Upper lobe of right lung (tissue), 1 donor: ENCODE measurements at places on chromosomes 1 and 21. TPM values are rescaled to one million over a fixed set of nuclear protein-coding genes. Genes with fewer than 3 reads are reported as not detected.

DNA sequence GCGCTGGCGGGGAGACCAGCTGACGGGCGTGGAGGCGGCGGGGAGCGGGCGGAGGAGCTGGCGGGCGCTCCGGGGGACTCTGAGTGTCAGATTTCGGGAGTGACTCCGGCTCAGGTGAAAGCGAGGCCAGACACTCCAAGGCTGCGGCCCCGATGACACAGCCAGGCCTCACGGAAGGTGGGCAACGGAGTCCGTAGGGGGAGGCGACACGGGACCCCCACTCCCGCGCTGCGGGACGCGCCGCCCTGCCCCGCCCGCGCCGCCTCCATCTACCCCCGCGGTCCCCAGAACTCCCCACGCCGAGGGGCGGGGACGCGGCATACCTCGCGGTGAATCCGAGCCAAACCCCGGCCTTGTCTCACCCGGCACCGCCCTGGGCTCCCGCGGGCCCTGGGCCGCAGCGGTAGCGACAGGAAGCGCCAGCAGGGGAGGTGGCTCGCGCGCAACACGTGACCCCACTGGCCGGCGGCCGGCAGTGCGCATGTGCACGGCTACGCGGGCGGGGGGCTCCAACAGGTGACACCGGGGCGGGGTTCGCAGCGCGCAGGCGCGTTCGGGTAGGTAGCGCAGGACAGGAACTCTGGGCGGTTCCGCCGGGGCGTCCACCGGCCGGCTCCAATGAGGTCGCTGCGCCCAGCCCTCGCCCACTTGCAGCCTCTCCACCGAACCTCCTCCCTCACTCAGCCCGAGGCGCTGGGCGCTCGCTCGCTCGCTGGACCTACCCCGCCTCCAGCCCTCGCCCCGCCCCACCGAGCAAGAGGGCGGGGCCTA, at the start of gene CC2D1B:
TSS of gene CC2D1B (minus strand) at position 460 of the 771 bp plus-strand sequence. CDS start 1,585 bp downstream, outside the sequence.
- peak within 1 kb of the TSS; percentile 92 for H3K4me3 ChIP-seq
- H3K27ac ChIP-seq = peak within 1 kb of the TSS; percentile 97
- peak; percentile 100 for DNase-seq
- no peaks in the 10 kb centered on the region for H3K27me3 ChIP-seq
- peaks cover 28% of the 10 kb centered on the region for H3K36me3 ChIP-seq

DNA sequence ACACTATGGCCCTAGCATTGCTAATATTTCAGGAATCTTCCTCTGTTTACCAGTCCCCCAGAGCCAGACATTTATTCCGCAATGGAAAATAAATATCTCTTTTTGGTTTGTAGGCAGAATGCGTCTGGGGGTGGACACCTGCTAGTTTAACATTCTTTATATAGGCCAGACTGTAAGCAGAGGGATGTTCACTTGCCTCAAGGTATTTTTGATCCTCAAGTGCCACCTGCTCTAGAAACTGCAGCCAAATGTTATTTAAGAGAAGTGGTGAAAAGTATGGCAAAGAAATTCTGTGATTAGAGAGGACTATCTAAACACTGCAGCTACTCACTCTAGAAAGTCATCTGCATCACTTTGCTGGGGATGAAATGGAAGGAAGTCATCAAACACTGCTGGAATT, 164.7 kb downstream of the NEGR1 start:
- H3K4me3 ChIP-seq = no peak overlapping the region
- no peak for DNase-seq
- H3K27ac ChIP-seq = no peak overlapping the region
- H3K27me3 ChIP-seq = no peaks in the 10 kb centered on the region
- H3K36me3 ChIP-seq = no peaks in the 10 kb centered on the region

- no peak overlapping the region for H3K4me3 ChIP-seq
- H3K36me3 ChIP-seq = no peaks in the 10 kb centered on the region
- H3K4me1 ChIP-seq = no peaks in the 10 kb centered on the region
- no peak overlapping the region for H3K27ac ChIP-seq
- no peaks in the 10 kb centered on the region for H3K27me3 ChIP-seq
- no peak for DNase-seq
Observed at GRCh38 chr1:5574641-5575040, 417.6 kb downstream of the NPHP4 start.

KRTAP6-2 gene
- total RNA-seq = not detected

CROCC gene
- total RNA-seq = 20.9 TPM

DNA sequence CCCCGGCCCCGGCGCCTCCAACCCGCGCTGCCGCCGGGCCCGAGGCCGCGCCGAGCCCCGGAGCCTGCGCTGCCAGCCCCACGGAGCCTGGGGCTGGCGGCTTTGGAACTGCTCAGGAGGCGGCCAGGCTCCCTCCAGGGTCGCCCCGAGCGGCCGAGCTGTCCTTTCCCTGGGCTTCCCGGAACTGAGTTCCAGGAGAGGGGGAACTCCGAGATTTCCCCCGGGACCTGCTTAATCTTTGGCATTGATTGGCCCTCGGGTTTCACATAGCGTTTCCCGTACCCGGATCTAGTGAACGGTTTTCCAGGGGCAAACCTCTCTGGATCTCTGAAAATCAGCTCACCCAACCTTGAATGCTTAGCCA, 504 bp downstream of the H6PD start:
- peak overlapping the region; percentile 61 for H3K4me3 ChIP-seq
- no peaks in the 10 kb centered on the region for H3K27me3 ChIP-seq
- no peak for DNase-seq
- peak overlapping the region; percentile 93 for H3K27ac ChIP-seq
- peaks cover 61% of the 10 kb centered on the region for H3K4me1 ChIP-seq
- no peaks in the 10 kb centered on the region for H3K36me3 ChIP-seq

ASPM gene
- total RNA-seq = 0.46 TPM

DNA sequence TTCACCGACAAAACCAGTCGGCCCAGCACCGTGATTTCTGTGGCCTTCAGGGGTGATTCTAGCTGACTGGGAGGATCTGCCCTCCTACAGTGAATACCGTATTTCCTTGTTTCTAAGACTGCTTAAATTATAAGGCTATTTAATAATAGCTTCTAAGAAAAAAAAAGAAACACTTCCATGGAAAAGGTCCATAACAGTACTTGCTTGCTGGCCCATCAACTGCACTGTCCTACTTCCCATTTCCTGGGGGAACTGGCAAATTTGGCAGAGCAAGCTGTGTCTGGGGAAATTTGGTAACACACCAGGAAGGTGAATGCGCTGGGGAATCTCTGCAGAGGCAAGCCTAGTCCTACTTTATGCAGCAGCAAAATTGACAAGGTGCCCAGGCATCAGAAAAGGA, 214.0 kb downstream of the ZNF326 start:
- no peak for DNase-seq
- no peak overlapping the region for H3K4me3 ChIP-seq
- no peaks in the 10 kb centered on the region for H3K4me1 ChIP-seq

DNA sequence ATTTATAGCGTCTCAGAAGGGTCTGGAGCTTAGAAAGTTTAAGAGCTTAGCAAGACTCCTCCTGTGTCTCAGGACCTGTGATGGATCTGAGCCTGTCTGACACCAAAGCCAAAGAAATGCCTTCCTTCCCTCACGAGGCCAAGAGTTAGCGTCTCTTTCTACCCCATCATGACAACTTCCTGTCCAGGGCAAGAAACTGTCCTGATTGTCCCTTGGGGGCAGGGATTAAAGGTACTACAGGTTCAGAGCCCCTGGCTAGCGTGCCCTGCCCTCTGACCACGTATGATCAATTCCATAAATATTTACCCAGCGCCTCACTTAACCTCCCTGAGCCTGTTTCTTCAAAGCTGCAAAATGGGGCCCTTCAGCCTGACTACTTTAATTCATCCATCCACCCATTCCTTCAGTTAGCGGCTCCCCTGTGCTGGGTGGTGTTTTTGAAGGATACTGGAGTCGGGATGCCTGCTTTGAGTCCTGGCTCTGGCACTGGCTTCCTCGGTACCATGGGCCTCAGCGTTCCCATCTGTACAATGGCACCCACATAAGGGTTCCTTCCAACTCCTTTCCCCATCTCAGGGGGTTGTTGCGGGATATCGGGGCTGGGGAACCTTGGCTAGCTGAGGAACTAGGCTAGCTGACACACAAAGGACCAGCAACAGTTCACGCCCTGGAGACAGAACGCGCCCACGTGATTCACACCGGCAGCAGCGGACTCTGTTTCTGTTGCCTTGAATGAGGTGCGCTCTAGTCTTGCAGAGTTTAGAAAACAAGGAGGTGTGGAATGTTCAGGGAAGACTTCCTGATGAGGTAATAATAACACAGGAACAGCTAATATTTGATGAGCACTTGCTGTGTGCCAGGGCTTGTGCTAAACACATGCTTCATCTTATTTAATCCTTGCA, 23.0 kb upstream of the EPHA2 start:
- H3K27me3 ChIP-seq = no peaks in the 10 kb centered on the region
- H3K27ac ChIP-seq = no peak overlapping the region
- peaks cover 68% of the 10 kb centered on the region for H3K4me1 ChIP-seq
- H3K36me3 ChIP-seq = no peaks in the 10 kb centered on the region
- peak; percentile 80 for DNase-seq

GRCh38 chr1:36352910-36353878, 29.7 kb upstream of the EVA1B start:
- H3K4me1 ChIP-seq = peaks cover 41% of the 10 kb centered on the region
- H3K27ac ChIP-seq = no peak overlapping the region
- no peak overlapping the region for H3K4me3 ChIP-seq
- peaks cover 52% of the 10 kb centered on the region for H3K36me3 ChIP-seq
- no peaks in the 10 kb centered on the region for H3K27me3 ChIP-seq
- no peak for DNase-seq

DNA sequence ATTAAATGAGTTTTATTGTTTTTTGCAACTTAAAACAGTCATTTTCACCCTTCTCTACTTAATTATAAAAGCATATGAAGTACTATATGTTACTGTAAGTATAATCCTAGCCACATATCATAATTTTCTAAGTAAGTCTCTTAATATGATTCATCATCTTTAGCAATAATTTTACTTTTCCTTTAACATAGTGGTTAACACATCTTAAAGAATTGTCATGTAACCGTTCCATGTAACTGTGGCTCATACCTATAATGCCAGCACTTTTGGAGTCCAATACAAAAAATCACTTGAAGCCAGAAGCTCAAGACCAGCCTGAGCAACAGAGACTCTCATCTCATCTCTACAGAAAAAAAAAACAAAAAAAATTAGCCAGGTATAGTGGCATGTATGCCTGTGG, 260.6 kb upstream of the DUSP10 start:
- no peaks in the 10 kb centered on the region for H3K36me3 ChIP-seq
- H3K27me3 ChIP-seq = no peaks in the 10 kb centered on the region
- H3K4me3 ChIP-seq = no peak overlapping the region
- no peak for DNase-seq
- no peaks in the 10 kb centered on the region for H3K4me1 ChIP-seq

- H3K4me3 ChIP-seq = no peak overlapping the region
- no peaks in the 10 kb centered on the region for H3K36me3 ChIP-seq
- DNase-seq = no peak
- H3K27ac ChIP-seq = no peak overlapping the region
- no peaks in the 10 kb centered on the region for H3K4me1 ChIP-seq
Observed at GRCh38 chr1:118204105-118204504, 19.1 kb upstream of the SPAG17 start.

DNA sequence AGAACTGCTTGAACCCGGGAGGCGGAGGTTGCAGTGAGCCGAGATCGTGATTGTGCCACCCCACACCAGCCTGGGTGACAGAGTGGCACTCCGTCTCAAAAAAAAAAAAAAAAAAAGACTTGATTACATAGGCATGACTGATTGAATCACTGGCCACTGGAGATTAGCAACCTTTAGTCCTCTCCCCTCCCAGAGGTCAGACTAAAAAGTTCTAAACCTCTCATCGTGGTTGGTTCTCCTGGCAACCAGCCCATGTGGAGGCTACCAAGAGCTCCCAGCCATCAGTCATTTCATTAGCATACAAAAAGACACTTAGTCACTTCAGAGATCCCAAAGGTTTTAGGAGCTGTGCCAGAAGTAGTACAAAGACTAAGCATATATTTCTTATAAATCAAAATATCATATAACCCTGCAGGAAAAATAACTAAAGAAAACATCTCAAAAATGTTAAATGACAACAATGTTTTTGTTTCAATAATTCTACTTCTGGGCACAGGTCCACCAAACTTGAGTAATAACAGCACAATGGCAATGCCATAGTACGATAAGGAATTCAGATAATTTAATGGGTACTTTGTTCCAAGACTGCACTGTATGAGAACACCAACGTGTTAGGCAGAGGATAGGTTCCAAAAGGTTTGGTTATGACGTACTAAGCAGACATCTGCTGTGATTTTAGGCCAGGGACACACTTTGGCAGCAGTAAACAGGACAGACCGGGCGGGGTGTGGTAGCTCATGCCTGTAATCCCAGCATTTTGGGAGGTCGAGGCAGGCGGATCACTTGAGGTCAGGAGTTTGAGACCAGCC, 18.1 kb downstream of the USP48 start:
- DNase-seq = no peak
- no peak overlapping the region for H3K4me3 ChIP-seq
- H3K4me1 ChIP-seq = peaks cover 38% of the 10 kb centered on the region
- H3K27ac ChIP-seq = peak overlapping the region; percentile 1

DNA sequence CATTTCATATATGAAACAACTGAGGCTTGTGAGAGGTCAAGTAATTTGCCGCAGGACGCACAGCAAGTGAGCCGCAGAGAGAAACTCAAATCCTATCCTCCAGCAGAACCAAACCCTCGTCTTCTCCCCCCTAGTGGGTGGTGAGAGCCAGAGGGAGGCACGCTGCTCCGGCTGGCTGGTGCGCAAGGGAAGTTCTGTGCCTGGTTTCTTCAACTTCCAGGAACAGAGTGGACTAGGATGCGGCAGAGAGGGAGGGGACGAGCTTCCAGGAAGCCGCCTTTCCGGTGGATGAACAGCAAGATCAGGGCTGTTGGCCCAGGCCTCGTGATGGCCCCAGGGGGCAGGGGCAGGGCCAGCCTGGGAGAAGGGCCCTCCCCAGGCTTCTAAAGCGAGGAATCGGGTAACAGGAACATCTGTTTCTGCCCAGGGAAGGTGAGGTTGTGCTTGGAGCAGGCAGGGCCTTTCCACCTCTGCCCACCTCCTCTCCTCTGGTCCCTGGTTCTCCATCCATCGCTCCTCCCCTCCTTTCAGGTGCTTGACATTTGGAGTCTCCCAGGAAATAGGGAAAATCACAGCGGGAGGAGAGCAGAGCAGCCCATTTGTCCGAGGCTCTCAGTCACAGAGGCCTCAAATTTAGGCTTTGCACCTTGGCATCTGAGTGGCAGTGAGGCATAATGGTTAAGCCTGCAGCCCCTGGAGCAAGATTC, 16.8 kb upstream of the PDIK1L start:
- no peak overlapping the region for H3K27ac ChIP-seq
- H3K27me3 ChIP-seq = peaks cover 5% of the 10 kb centered on the region
- DNase-seq = no peak
- H3K4me3 ChIP-seq = no peak overlapping the region
- peaks cover 6% of the 10 kb centered on the region for H3K4me1 ChIP-seq

- H3K36me3 ChIP-seq = no peaks in the 10 kb centered on the region
- H3K27me3 ChIP-seq = no peaks in the 10 kb centered on the region
- no peak overlapping the region for H3K27ac ChIP-seq
- H3K4me3 ChIP-seq = no peak overlapping the region
- DNase-seq = no peak
Observed at GRCh38 chr1:113226148-113226547, 153.2 kb downstream of the LRIG2 start.

- H3K27me3 ChIP-seq = no peaks in the 10 kb centered on the region
- no peak overlapping the region for H3K4me3 ChIP-seq
- no peaks in the 10 kb centered on the region for H3K36me3 ChIP-seq
- no peak for DNase-seq
Observed at GRCh38 chr21:28828021-28828420, 164.7 kb downstream of the LTN1 start.

EIF2D gene
- 49.8 TPM for total RNA-seq

WNT2B gene
- total RNA-seq = 8.5 TPM

DNAI4 gene
- total RNA-seq = 10.2 TPM
